ENCODE measurements at places on chromosomes 7 and 10.

DNA sequence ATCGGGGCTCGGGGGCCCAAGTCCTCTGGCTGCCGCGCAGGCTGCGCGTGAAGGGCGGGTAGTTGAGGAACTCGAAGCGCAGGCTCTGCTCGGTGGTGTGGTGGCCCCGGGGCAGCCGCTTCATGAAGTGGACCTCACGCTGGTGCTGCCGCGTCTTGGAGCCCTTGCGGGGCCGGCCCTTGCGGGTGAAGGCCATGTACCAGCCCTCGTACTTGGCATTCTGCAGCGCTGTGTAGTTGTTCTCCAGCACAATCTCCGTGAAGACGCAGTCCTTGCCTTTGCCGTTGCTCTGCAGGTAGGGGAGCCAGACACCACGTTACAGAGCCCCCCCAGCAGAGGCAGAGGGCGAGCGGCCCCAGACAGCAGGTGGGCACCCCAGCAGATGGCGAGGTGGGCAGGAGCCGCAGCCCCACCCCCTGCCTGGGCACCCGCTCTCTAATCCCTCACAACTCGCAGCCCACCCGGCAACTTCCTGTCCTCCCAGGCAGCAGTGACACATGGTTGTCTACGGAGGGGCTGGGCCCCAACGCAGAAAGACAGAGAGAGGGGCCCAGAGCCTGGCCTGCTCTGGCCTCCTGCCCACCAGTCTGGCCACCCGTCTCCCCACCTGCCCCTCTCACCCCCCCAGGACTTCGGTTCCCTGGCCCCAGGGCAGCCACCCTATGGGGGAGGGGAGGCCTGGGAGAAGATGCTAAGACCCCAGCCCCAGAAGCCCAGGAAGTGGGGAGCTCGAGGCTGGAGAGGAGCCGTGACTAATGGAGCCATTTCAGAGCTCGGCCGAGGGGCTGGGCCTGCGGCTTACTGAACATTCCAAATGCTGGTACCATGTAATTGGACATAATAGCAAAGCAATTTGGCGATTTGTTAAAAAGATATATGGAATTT lies 5.3 kb downstream of the FGF8 start:
- no peak for DNase-seq

DNA sequence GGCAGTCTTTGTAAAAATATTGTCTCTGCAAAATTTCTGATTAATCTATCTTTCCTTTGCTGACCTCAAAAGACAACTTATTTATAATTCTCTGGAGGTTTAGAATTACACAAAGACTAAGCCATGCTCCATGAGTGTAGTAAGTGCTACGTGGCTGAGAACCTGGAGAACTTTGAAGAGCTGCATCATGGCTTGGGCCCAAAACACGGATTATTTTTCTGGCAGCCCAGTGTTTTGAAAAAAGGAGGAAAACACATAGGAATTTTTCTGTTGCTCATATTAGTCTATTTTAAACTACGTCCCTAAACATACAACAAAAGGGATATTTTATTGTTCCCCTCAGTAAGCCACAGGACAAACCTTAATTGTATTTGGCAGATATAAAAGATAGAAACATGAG lies 360.7 kb upstream of the MYO3A start:
- no peak for DNase-seq

DNA sequence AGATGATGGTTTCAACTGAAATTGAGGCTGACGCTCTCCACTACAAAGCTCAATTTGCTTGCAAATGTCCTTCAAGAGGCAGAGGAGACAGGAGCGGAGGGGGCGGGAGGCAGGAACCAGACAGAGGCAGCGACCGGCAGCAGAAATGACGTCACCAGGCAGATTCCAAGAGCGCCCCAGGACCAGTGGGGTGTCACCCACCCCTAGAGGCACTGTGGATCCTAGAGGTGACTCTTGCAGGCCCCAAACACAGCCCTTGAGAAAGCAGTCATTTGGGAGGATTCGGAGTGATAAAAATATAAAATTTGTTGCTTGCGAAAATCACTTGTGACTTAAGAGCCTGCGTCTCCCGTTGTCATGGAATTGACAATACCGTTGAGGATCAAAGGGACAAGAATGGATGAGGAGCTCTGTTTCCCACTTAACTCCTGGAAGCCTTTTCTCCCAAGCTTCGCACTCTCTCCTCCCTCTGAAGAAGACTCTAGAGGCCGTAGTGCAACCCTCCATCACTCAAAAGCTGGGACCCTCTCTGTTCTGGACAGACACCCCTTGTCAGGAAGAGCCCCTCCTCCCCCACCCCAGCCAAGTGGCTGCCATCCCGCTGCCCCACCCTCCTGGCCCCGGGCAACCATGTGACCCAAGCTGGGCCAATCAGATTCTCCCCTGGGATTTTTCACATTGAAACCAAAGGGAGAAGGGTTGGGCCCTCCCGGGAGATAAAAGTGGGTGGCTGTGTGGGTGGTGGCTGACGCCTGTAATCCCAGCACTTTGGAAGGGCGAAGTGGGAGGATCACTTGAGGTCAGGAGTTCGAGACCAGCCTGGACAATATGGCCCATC lies 16.3 kb upstream of the SLC29A4 start:
- DNase-seq, result no peak

DNA sequence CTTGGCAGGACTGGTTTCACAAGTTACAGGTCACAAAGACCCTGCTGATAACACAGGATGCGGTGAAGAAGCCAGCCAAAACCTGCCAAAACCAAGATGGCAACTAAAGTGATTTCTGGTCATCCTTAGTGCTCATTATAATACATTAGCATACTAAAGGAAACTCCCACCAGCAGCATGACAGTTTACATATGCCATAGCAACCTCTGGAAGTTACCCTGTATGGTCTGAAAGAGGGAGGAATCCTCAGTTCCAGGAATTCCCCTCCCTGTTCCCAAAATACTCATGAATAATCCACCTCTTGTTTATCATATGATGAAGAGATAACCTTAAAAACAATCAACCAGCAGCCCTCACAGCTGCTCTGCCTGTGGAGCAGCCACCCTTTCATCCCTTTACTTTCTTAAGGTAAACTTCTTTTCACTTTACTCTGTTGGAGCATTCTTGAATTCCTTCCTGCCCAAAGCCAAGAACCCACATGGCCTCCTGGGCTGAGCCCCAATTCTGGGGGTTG lies 21.9 kb downstream of the DPY19L1 start:
- DNase-seq, result no peak

- no peak for DNase-seq
These were observed 28.7 kb upstream of the RSBN1L start for GRCh38 chr7:77667459-77668086.
